ENCODE measurements at places on chromosomes 4 and X.
A peak's percentile ranks its signal among the peaks of the same experiment; 100 is the strongest.

DNA sequence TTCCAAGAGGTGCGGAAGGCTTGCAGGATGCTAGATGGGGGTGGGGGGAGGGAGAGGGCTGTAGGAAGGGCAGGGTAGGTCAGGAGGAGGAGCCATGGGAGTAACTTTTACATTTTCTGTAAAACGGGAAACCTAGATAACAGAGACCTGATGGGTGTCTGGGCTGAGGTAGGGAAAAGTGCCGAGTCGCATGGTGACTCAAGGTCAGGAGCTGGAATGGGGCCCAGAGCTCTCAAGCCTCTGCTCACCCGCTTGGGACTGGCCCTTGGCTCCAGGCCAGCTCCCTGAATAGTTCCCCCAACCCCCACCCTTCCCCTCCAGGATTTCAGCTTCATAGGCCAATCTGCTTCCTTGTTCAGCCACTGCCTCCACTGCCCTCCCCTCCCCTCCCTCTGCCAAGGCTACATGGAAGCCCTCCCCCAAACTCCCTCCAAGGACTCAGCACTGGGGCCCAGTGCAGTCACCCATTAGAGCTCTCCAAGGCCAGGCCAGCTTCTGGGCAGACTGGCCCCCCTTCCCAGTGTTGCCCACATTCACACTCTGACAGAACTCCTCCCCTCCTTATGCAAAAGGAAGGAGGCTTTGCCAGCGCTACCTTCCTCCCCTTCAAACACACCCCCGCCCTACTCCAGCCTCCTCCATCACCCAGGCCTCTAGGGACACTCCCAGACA is 43.6 kb downstream of the TSC22D3 start:
- no peak for DNase-seq

DNA sequence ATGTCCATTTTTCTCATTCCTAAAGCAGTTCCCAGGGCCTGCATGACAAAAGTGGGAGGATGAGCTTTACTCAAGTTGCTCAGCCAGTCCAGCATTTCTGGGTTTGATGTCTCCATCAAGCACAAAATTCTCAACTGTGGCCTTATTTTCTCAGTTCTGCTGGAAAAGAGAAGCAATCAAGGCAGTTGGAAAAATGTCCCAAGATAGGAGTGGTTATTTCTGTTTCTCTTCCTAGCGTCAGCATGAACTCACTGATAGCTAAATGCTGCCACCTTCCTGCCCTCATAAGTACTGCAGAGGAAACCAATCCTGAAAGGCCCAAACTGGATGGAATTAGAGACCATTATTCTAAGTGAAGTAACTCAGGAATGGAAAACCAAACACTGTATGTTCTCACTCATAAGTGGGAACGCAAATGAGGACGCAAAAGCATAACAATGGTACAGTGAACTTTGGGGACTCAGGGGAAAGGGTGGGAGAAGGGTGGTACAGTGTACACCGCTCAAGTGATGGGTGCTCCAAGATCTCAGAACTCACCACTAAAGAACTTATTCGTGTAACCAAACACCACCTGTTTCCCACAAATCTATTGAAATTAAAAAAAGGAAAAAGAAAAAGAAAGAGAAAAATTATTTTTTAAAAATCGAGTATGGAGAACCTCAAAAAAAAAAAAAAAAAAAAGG is 29.6 kb downstream of the ADH7 start:
- DNase-seq, result peak; percentile 47

- DNase-seq, result no peak
These were observed 262.4 kb downstream of the CAMK2D start for GRCh38 chr4:113499166-113499565.

DNA sequence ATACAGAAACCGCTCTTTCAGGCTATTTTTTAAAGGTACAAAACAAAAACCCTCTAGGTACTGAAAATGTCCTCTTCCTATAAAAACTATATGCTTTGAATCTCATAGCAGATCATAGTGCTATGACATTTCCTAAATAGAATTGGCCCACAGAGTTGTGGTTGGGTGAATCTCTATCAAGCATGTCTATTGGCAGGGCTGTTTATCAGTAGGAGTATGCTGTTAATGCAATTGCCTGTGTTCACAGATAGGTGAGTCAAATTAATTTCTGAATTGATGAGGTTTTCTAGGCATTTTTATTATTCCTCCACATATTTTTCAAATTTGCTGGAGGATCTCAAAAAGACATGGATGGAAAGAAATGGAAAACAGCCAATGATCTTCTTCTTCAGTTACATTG is 73.9 kb downstream of the QRFPR start:
- no peak for DNase-seq

DNA sequence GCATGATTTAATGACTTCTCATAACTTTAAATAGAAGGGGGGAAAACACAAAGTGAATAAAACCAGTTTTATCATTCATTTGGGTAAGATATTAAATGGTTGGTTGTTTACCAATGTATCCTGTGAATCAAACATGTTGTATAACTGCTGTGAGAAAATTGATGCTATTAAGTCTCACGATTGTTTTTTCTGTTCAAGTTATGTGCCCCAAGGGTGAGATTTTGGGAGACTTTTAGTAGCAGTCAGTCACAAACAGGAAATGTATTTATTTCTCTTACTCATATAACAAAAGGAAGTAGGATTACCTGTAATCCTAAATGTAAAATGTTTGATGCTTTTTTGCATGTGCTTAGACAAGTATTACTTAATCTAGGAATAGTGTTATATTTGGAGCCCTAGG is 39.2 kb downstream of the MTHFD2L start:
- no peak for DNase-seq

DNA sequence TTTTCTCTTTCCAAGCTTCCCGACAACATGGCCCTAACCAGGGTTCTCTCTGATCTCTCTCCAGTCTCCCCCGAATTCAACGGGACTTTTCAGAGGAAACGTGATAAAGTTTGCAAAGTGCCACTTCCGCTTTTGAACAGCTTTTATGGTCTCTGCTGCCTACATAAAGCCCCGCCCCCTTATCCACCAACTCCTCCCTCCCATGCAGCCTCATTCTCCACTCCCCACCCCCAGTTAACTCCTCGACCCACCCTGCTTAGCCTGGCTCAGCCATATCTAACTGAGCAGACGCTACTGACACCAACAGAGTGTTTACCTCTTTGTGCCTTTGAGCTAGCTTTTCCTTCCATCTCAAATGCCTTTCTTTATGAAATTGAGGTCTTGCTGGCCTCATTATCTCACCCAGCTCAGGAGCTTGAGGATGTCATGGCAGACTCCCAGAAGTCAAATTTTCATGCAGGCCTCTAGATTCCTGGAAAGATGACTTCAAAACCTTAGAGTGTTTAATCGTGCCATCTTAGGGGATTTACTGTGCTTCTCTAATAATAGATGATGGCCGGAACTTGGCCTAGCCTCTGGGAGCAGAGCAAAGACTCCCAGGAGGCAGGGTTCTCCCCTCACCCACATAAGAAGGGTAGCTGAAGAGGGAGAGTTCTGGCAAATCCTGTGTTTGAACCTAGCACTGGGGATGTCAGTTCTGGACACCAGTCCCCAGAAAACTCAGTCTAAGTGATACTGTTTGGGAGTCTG is 606.0 kb downstream of the BCOR start:
- DNase-seq, result no peak

DNA sequence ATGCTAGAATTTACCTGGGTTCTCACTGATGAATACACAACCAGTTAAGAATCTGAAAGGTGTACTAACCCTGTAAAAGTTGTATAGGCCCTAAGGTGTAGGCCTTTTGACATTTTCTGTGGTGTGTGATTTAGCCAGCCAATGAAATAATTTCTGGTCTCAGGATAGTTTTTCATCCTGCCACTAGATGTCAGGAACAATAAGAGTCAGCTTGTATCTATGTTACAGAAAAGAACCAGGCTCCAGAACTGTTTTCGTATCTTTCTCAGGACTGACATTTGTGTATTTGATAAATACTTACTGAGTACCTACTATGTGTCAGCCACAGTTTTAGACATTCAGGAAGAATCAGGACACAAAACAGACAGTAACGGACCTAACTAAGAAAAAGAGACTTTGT is 673.6 kb upstream of the TENM3 start:
- no peak for DNase-seq

DNA sequence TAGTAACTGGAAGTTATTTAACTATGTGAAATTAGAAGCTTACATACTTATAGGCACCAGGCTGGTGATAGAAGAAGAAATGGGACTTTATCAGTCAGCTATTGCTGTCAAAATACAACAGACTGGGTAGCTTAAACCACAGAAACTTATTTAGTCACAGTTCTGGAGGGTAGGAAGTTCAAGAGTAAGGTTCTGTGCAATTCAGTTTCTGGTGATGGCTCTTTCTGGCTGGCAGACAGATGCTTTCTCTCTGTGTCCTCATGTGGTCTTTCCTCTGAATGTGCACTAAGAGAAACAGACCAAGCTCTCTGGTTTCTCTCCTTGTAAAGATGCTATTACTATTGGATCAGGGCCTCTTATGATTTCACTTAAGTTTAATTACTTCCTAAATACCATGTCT is 92.1 kb upstream of the ANKRD50 start:
- DNase-seq, result no peak

GRCh38 chrX:50067435-50068284 is 133.1 kb downstream of the AKAP4 start:
- peak; percentile 63 for DNase-seq

- DNase-seq, result no peak
These were observed 39.1 kb downstream of the WDFY3 start for GRCh38 chr4:84927428-84927827.

DNA sequence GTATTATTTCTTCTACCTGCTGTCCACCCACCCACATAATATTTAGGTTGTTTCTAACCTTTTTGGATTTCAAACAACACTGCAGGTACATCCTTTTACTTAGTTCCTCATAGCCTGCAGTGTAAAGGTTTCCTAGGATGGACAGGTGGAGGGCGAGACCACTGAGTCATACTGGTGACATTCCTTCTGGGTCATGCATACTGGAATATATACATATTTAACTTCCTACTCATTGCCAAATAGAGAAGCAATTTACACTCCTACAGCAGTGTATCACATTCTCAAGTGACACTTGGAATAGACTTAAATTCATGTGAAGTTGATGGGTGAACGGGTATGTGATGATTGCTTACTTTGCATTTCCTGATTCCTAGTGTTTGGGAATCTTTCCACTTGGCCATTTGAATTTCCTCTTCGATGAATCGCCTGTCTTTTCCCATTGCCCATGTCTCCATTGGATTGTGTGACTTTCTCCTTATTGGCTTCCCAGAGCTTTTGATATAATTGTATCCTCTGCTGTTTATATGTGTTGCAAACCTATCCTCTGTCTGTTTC is 8.2 kb upstream of the PPP2R2C start:
- no peak for DNase-seq

DNA sequence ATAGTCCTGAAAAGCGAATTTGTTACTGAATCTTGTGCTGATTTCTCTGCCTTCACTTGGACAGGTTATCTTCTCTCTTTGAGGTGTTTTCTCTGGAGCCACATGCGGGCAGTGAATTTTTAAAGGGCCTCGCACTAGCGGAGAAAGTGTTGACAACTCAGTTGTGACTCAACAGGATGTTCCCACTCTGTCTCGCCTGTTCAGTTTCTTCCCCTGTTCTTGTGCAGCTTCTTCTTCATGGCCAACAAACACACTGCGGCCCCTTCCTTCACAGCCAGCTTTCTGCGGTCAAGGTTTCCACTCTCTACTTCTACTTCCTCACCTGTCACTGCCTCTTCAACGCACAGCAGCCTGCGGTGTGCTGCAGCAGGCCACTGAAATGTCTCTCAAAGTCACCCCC is 1.1 kb upstream of the SHROOM4 start:
- DNase-seq, result no peak

GRCh38 chr4:187208651-187209050 is 485.0 kb upstream of the FAT1 start:
- no peak for DNase-seq

DNA sequence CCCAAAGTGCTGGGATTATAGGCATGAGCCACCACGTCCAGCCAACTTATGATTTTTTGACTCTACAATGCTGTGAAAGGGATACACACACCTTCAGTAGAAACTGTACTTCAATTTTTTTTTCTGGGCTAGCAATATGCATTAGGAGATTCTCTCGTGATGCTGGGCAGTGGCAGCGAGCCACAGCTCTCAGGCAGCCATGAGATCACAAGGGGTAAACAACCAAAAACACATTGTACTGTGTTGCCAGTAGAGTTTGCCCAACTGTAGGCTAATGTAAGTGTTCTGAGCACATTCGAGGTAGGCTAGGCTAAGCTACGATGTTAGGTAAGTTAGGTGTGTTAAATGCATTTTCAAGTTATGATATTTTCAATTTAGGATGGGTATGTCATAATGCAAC is 25.7 kb downstream of the RAB33A start:
- DNase-seq, result no peak

GRCh38 chrX:45710081-45710801 is 509.6 kb upstream of the DIPK2B start:
- DNase-seq, result no peak

- no peak for DNase-seq
These were observed 16.0 kb downstream of the MCF2 start for GRCh38 chrX:139691843-139692505.

- no peak for DNase-seq
These were observed 39.0 kb downstream of the CPLX1 start for GRCh38 chr4:786861-787300.

DNA sequence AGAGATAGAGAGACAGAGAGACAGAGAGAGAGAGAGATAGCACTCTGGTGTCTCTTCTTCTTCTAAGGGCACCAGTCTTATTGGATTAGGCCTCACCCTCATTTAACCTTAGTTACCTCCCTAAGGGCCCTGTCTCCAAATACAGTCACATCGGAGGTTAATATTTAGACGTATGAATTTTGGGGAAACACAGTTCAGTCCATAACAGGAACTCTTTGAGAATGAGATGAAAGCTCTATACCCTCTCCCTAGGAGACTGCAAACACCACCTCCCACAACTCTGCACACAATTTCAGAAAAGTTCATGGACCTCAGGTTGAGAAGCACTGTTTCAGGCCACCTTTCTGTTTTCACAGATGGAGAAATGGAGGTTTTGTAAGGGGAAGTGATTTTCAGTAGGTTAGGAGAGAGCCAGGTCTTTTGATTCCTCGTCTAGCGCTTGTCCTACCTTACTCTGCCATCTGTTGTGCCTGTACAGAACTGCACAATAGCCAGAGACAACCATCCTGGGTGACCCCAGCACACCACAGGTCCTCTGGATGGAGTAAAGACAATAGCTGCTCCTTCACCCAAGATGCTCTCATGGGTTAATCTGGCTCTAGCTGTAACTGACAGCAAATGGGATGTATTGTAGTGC is 16.9 kb upstream of the LOC101059915 start:
- no peak for DNase-seq

- DNase-seq, result no peak
These were observed at the start of gene MUC7 for GRCh38 chr4:70471897-70472296. TSS of gene MUC7 (plus strand) at chr4:70472197. CDS start at chr4:70474022, 1,825 bp downstream.
